H9 (cell line): ENCODE measurements at places on chromosomes 1 and 21.

- no peak for DNase-seq
Observed at GRCh38 chr1:92095874-92096273, 15.7 kb downstream of the BTBD8 start.

DNA sequence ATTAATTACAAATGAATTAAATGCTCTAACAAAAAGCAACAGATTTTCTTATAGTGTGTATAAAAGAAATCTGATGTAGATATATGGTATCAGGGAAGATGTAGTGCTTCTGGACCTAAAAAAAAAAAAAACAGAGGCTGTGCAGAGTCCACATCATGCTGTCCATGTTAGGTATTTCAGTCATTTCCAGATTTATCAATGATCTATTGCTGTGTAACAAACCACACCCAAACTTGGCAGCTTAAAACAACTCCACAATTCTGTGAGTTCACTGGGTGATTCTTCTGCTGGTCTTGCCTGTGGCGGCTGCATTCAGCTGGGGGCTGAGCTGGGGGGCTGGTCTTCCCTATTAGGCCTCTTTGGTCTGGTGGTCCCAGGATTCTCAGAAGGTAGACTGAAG, 52.3 kb upstream of the C1orf146 start:
- no peak for DNase-seq

- DNase-seq, result no peak
Observed at GRCh38 chr1:93446837-93447451, 974 bp upstream of the FNBP1L start.

- DNase-seq, result no peak
Observed at GRCh38 chr1:117150316-117150715, 28.8 kb upstream of the TRIM45 start.

DNA sequence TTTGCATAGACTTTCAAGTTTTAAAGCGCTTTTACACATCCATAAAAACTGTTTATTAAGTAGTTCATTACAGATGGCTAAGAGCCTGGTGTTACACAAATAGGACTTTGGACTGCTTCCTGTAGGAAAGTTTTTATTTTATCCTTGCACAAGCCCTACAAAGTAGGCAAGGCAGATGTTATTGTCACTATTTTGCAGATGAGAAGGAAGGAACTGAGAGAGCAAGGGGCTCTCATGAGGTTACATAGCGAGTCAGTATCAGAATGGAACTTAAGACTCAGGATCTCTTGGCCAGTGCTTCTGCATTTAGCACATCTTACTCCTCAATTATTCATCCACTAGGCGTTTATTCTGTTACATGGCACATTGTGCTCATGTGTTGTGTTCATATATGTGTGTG, 2.6 kb upstream of the MAPKAPK2 start:
- no peak for DNase-seq

DNA sequence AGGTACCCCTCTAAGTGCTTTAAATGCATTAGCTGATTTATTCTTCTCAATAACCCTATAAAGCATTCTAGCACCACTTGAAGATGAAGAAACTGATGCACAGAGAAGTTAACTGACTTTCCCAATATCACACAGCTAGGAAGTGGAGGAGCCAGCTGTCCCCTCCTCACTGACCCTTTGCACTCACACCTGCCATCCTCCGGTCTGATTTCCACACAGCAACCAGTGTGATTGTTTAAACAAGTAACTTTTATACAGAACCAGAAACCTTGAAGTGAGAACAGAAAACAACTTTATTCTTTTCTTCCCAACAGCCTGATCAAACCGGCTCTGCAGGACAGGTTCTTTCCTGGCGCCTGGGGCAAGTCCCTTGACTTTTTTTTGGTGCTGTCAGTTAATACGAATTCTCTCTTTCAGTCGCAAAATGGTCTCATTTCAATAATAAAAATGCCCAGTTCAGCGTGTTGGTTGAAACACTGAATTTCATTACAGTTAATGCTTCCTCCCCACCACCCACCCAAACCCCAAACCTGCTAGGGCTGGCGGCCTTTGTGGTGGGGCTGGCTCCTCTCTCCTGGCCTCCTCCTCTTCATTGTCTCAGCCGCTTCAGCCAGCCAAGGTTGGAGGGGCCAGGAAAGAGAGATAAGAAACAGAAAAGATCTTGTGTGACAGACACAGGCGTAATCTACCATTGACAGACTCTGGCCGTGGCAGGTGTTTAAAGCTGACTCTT, 26.4 kb upstream of the EEIG2 start:
- DNase-seq, result no peak
